ENCODE measurements at places on chromosomes 6 and 20. TPM values are rescaled to one million over a fixed set of nuclear protein-coding genes. Genes with fewer than 3 reads are reported as not detected.

DAAM2 gene
- total RNA-seq, result 0.10 TPM

C6orf132 gene
- total RNA-seq, result 0.02 TPM

EBF4 gene
- total RNA-seq, result 7.2 TPM

ZFP57 gene
- not detected for total RNA-seq

HLA-F gene
- 8.2 TPM for total RNA-seq

PSMG4 gene
- 23.4 TPM for total RNA-seq

PLEKHG1 gene
- 0.48 TPM for total RNA-seq

PI3 gene
- total RNA-seq, result not detected

ATP6V1G2 gene
- 2.3 TPM for total RNA-seq

RSPH9 gene
- not detected for total RNA-seq

Data from A172 (cell line).